ENCODE measurements at places on chromosomes 3 and 15.

- DNase-seq, result no peak
Observed at GRCh38 chr3:105101603-105102002, 265.1 kb upstream of the ALCAM start.

DNA sequence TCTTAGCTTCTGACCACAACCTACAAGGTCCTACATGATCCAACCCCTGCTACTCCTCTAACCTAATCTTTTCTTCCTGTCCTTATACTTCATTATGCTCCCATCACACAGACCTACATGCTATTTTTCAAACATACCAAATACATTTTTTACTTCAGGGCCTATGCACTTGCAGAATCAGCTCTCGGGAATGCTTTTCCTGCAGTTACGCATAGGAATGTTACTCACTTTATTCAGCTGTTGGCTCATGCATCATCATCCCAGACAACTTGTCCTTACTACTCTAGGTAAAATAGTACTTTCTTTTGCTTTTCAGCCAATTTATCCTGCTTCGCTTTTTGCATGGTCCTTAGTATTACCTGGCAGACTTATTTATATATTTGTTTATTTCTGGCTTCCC lies 105.6 kb downstream of the OXSM start:
- DNase-seq, result no peak

DNA sequence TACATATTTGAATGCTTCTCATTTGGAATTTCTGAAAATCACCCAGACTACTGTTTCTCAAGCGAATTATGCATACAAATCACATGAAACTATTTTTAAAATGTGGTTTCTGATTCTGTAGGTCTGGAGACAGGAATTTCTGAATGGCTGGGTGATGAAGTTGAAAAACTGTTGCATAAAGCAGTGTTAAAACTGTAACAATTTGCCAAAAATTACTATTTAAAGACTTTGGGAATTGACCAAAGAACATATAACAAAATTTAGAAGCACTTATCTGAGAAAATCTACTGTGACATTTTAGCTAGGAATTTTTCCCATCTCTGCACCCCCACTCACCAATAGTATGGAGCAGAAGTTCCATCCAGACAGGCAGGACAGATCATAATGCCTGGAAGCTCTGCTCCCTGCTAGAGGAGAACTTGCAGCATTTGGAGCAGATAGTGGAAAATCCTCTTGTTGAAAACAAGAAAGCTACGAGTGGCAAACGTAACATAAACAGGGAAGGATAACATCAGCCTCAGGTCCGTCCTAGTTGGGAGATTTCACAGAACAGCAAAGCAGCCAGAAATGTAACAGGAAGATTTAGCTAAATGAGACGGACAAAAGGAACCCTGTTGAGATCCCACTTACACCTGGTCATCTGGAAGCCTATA lies 132.3 kb upstream of the MCTP2 start:
- no peak for DNase-seq

DNA sequence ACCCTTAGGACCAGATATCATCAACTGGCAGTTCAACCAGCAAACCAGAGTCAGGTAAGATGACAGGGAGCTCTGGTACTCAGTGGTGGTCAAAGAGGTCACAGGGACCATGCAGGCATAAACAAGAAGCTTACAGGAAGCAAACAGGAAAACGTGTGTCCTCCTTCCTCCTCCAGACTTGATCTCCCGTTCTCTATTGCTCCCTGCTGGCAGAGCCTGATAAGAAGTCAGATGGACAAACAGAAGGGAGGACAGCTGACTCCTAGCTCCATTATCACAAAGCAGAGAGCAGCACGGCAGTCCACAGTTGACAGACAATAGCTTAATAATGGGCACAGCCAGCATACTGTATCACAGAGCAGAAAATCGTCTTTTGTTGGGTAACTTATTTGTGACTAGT lies 156.5 kb upstream of the SLC2A2 start:
- no peak for DNase-seq

GRCh38 chr3:188727052-188727451 lies 444.7 kb upstream of the TPRG1 start:
- DNase-seq, result no peak

Measured in effector CD8-positive, alpha-beta T cell (primary cell).